ENCODE measurements at places on chromosomes 11 and 22.
A peak's percentile ranks its signal among the peaks of the same experiment; 100 is the strongest.

- DNase-seq, result no peak
These were observed 27.7 kb upstream of the SHANK2 start for GRCh38 chr11:71279916-71280645.

GRCh38 chr11:27183672-27184457 lies 143.2 kb downstream of the BBOX1 start:
- DNase-seq, result peak; percentile 17

GRCh38 chr11:65856689-65857499 lies 1.1 kb downstream of the CFL1 start:
- peak; percentile 74 for DNase-seq

DNA sequence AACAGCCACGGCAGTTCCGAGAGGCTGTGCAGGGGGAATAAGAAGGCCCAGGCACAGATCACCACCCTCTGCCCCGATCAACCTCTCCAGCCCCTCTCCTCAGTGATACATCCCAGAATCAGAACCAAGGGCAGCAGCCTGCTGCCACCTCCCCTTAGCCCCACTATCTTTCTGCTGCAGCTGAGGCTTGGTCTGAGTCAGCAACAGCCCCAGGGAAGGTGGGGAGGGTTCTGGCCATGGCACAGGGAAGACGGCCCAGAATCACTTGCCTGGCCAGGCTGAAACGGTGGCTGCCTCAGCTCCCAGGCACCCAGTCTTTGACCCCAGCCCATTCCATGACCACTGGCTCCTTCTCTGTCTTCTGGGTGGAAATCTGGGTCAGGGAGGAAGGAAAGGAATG lies 2.3 kb downstream of the CHID1 start:
- no peak for DNase-seq

DNA sequence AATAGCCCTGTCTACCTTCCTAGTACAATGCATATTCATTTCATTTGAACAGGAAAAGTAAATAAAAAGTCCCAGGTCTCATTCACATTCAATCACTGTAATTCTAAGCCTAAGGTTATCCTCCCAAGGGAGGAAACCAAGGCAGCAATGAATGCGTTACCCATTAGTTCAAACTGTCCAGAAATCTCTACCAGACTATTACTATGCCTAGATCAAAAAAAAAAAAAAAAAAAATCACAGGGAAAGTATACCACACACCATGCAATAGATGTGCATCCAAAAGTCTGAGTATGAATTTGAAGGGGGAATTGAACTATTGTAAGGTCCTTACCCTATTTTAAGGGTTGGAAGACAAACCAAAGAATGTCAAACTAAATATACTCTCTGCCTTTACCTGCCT lies 598.0 kb upstream of the API5 start:
- no peak for DNase-seq
